ENCODE measurements at places on chromosomes 1 and 21.
A peak's percentile ranks its signal among the peaks of the same experiment; 100 is the strongest.

- H3K36me3 ChIP-seq: no peaks in the 10 kb centered on the region
- DNase-seq: no peak
- H3K27me3 ChIP-seq: no peaks in the 10 kb centered on the region
Measured at GRCh38 chr1:174569240-174569639, 121.5 kb downstream of the GPR52 start.

DNA sequence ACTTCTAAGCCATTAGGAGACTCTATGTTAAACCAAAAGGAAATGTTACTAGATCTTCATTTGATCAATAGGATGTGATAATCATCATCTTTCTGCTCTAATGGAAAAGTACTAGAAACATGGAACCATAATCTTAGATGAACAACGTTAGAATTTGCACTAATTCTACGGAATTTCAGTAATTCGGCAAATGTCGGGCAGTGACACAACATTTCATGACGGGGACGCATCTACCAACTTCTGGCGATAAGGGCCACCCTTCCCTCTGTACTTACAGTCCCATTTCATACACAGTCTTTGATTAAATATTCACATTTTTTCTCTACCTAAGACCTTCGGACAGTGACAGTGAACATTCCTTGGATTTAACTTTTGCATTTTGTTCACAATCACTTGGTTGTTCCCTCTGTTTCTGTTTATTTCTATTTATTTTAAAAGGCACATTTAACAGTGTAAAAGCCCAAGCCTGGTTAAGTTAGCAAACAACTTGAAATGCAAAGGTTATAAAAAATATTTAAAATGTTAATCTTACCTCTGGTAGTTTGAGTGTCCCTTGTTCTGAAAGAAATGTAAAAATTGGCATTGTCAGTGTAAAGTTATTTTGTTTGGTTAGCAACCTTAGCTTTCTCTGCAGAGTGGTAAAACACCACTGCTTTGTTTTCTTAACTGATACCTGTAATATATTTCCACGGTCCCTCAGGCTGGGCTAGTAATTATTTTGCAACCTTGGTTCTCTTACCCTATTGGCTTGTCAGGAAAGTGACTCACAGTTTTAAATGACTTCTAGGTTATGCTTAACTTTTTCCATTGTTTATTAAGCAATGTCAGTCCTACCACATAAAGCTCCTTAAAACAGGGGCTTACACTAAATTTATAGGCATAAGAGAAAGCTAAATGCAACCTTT is 276.9 kb downstream of the VAV3 start:
- H3K27me3 ChIP-seq: no peaks in the 10 kb centered on the region
- no peaks in the 10 kb centered on the region for H3K36me3 ChIP-seq
- H3K4me3 ChIP-seq: peak overlapping the region; percentile 20
- no peak for DNase-seq
- H3K4me1 ChIP-seq: peaks cover 31% of the 10 kb centered on the region

- DNase-seq: no peak
- H3K4me3 ChIP-seq: peak overlapping the region; percentile 92
- no peaks in the 10 kb centered on the region for H3K27me3 ChIP-seq
- no peaks in the 10 kb centered on the region for H3K36me3 ChIP-seq
Measured at GRCh38 chr1:27152004-27152828, 2.7 kb downstream of the SLC9A1 start.

- no peak for DNase-seq
- no peaks in the 10 kb centered on the region for H3K27me3 ChIP-seq
- H3K4me1 ChIP-seq: peaks cover 16% of the 10 kb centered on the region
Measured at GRCh38 chr1:155966750-155967149, 11.6 kb downstream of the ARHGEF2 start.

DNA sequence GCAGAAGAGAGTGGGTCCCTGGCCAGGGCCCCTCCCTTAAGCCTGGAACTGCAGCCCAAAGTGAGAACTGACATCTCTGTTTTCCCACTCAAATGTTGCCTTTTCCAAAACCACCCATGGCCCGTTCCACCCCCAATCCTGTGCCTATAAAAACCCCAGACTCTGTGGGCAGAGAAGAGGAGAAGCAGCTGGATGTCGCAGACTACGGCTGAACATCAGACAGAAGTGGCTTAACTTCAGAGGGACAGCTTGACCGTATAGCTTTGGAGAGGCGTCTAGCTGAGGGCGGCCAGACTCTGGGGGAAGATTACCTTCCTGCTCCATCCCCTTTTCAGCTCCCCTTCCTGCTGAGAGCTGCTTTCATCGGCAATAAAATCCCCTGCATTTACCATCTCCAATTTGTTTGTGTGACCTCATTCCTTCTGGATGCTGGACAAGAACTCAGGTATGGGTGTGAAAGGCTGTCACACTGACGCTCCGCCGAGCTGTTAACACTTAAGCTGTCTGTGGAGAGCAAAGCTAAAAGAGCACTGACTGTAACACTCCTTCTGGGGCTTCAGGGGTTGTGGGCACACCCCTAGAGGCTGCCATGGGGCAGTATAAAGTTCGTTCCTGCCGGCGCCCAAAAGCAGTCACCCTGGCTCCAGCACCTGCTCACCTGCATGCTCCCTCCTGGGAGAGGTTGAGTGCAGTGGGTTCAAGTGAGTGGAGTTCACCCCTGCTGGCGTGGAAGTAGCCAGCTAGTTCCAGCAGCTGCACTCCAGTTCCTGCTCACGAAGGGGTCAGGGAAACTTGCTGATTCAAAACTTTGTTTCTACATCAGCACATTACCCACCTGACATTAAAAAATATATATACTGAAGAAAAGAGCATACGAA is 19.6 kb upstream of the ERO1B start:
- H3K4me1 ChIP-seq: no peaks in the 10 kb centered on the region
- H3K27me3 ChIP-seq: peaks cover 11% of the 10 kb centered on the region
- H3K27ac ChIP-seq: no peak overlapping the region
- DNase-seq: no peak

DNA sequence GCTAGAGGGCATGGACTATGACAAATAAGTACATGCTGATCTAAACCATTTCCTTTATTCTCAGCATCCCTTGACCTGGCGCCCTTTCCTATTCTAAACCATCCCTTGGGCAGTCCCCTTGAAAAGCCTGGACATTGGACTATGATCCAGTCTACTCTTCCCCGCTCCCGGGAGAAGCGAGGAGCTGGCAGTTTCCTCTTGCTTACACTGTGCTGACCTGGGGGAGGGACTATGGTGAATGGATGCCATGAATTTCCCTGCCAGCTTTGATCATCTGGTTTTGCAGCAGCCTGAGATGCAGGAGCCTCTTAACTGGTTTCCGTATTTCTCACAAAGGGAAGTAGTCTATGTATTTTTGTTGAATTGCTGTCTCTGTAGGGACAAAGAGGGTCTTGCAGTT is 121.7 kb downstream of the KIF26B start:
- no peak for DNase-seq
- H3K36me3 ChIP-seq: no peaks in the 10 kb centered on the region
- no peak overlapping the region for H3K4me3 ChIP-seq
- peaks cover 4% of the 10 kb centered on the region for H3K4me1 ChIP-seq
- H3K27ac ChIP-seq: no peak overlapping the region
- no peaks in the 10 kb centered on the region for H3K27me3 ChIP-seq

DNA sequence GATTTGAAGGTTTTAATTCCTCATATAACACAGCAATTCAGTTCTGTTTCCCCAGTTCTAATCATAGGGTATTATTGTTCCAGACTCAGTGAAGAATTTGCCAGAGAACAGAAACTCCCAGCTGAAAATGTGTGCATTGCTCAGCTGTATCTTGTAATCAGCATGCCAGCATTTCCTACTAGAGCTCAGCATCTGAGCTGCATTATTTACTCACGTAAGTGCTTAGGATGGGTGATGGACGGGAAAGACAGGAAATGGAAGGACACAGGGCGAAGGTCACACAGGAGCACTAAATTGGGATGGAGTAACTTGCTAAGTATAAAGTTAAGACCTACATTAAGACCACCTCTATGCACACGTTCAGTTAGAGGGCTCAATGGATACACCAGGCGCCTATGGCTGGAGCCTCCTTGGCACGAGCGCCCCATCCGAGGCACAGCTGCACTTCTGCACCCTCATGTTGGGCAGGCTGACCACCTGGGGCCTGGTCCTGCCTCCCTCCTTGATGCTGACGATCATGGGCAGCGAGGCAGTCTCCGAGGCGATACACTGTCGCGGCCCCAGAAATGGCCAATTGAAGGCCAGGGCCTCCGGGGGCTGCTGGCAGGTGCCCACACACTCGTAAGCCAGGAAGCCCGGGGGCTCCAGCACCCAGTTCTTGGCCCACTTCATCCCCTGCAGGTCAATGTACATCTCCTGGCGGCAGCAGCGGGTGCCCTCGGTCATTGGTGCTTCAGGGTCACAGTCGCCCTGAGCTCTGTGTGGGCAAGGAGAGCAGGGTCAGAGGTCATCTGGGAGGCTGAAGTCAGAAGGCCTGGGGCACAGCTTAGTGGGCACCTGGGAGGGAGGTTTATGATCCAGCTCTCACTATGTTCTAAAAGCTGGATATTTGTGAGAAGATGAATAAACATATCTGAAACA is 3.7 kb downstream of the LEFTY2 start:
- DNase-seq: no peak
- no peak overlapping the region for H3K4me3 ChIP-seq
- H3K27me3 ChIP-seq: peaks cover 1% of the 10 kb centered on the region
- peaks cover 8% of the 10 kb centered on the region for H3K4me1 ChIP-seq

DNA sequence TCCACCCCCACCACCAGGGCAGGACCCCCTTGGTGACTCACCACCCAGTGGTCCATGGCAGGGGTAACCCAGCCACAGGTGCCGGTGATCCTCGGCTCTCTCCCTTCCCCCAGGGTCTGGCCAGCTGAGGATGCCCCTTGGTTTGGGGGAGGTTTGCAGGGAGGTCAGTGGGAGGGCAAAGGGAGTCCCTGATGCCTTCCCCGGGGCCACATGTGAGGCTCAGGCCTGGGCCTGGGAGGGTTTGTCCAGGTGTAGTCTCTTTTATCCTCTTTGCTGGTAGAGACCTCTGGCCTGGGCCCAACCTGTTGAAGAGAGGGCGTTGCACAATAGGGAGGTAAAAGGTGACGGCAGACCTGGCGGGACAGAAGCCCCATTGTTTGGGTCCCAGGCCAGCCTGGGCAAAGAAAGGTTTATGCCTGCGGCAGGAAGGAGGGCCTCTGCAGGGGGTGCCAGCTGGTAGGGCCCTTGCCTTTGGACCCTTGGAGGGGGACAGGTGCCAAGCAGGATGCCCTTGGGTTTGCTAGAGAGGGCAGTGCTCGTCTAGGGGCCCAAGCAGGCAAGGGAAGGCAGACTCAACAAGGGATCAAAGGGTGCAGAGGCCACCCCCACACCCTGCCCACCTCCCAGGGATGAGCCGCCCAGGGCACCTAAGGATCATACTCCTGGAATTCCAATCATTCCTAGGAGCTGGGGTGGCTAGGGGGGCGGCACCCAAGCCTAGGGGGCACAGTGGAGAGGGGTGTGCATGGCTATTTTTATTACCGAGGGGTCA is 760 bp upstream of the TINAGL1 start:
- no peak overlapping the region for H3K4me3 ChIP-seq
- no peaks in the 10 kb centered on the region for H3K36me3 ChIP-seq
- peak overlapping the region; percentile 95 for H3K27ac ChIP-seq

- no peak overlapping the region for H3K4me3 ChIP-seq
- DNase-seq: no peak
- H3K27me3 ChIP-seq: no peaks in the 10 kb centered on the region
- H3K27ac ChIP-seq: peak overlapping the region; percentile 74
Measured at GRCh38 chr1:54350360-54350759, 55.8 kb downstream of the SSBP3 start.
